ENCODE measurements at places on chromosomes 11 and 22.

DNA sequence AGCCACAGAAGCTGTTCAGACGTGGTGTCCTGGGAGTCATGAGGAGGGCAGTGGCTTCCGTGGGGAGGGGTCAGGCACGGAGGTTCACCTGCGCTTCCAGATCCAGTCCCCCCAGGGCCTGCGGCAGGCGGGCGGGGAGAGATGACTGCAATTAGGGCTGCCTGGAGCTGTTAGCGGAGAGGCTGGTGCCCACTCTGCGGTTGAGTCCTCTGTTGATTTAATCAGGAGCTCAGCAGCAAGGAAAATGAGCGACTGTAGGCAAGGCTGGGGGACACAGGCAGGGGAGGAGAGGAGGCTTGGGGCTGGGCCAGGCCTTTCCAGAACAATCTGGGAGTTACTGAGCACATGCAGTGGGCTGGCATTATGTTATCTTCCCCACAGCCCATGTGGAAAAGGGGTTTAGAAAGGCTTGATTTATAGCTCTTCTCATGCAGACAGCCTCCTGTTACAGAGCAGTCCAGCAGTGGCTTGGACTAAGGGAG lies 13.1 kb downstream of the PLCB3 start:
- no peak for DNase-seq

DNA sequence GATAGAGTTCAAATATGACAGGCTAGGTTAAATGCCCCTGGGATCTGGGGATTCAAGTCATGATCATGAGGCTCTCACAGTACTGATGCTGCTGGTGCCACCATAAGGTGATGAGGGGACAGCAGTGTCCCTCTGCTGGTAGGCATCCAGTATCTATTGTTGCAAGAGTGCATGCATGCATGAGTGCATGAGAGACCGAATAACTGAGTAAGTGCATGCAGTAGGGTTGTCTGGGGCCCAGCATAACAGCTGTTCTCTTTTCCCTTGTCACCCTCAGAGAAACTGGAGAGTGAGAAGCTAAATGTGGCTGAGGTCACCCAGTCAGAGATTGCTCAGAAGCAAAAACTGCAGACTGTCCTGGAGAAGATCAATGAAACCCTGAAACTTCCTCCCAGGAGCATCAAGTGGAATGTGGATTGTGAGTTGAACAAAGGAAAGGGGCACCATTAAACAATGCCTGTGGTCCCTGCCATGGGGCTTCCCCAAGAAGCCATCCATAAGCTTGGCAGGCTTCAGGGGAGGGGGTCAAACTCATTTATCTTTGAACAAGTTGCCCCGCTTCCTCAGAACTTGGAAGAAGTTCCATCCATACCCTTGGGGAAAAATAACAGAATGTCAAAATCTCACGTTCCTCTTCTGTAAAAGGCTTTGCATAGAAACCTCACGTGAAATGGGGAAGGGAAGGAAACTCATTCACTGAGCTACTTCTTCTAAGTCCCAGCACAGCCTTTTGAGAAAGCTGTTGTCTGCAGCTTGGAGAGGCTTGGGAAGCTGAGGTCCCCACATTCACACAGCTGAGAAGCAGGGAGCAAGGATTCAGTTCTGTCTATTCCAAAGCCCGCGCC lies 119.0 kb downstream of the PARVA start:
- DNase-seq: no peak

GRCh38 chr11:116169776-116170175 lies 603.0 kb downstream of the BUD13 start:
- no peak for DNase-seq

GRCh38 chr11:126751242-126751641 lies 249.3 kb downstream of the KIRREL3 start:
- DNase-seq: no peak

DNA sequence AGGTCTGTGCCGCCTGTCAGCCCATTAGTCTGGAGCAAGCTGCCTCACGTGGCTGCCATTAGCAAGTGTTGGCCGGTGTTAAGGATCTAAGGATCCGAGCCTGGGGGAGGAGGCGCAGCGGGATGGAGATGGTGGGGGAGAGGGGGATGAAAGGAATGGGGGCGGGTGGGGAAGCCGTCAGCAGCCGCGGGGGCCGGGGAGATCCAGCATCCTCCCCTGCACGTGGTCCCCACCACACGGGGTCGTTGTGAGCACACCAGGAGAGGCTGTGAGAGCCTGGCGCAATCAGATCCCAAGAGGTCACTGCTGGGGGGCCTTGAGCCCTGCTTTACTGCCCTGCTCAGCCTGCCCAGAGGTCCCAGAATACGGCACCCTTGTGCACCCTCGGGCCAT lies 7.3 kb downstream of the CABP7 start:
- no peak for DNase-seq

- DNase-seq: no peak
These were observed 113.4 kb downstream of the BCR start for GRCh38 chr22:23293720-23294119.

DNA sequence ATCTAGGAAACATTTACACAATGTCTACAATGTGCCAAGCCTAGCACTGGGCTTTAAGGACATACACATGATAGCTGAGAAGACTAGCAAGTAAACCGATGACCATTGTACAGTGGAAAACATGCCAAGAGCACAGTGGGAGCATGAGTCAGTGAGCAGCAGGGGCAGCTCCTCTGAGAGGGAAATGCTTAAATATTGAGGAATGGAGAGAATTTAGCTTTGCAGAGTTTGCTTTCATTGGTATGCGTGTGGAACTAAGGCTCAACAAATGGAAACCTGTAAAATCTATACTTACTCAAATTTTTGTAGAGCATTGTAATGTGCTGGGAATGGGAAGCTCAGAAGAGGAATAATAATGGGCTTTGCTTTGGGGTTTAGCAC lies 282.3 kb downstream of the ST3GAL4 start:
- no peak for DNase-seq

GRCh38 chr22:24576778-24577177 lies 16.1 kb downstream of the LRRC75B start:
- no peak for DNase-seq

- DNase-seq: no peak
These were observed 7.6 kb downstream of the KCNQ1OT1 start for GRCh38 chr11:2691991-2692875.

GRCh38 chr22:38078046-38078840 lies 5.7 kb downstream of the SLC16A8 start:
- DNase-seq: no peak

- peak; percentile 2 for DNase-seq
These were observed 353.9 kb upstream of the DDI1 start for GRCh38 chr11:103682318-103683184.

DNA sequence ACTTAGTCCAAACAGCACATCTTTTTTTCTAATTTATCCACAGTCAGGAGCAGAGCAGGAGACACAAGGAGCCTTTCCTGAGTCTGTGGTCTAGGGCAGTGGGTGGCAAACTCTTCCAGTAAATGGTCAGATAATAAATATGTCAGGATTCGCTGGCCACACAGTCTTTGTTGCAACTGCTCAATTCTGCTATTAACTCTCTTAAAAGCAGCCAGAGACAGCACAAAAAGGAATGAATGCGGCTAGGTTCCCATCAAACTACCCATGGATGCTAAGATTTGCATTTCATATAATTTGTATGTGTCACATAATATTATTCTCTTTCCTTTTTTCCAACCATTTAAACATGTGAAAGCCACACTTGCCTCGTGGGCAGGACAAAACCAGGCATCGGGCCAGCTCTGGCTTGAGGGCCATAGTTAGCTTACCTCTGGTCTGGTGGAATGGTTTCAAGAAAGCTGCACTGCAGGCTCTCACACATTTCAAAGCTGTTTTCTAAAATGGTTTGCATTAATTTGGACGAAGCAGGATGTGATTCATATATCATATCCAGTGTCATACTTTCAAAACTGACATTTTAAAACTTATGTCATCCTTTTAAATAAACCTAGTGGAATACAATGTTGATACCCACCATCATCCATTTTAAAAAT lies 64.7 kb upstream of the CD5 start:
- no peak for DNase-seq

GRCh38 chr22:24518771-24519485 lies 23.8 kb downstream of the UPB1 start:
- no peak for DNase-seq

DNA sequence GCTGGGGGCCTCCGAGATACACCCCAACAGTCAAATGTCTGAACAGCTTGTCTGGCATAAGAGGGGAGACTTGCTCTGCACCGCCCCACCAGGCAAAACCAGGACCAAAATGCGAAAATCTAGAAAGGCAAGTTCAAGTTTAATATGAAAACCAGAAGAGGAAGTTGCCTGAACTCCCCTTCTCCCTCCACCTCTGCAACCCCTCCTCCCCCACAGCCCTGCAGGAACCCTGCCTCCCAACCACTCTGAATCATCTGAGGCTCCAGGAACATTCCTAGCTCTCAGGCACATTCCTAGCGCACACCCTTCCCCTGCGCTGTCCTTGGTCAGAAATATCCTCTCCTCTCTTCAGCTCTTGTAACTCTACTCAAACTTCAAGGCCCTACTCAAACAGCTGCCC lies 36.7 kb downstream of the ISX start:
- DNase-seq: no peak

DNA sequence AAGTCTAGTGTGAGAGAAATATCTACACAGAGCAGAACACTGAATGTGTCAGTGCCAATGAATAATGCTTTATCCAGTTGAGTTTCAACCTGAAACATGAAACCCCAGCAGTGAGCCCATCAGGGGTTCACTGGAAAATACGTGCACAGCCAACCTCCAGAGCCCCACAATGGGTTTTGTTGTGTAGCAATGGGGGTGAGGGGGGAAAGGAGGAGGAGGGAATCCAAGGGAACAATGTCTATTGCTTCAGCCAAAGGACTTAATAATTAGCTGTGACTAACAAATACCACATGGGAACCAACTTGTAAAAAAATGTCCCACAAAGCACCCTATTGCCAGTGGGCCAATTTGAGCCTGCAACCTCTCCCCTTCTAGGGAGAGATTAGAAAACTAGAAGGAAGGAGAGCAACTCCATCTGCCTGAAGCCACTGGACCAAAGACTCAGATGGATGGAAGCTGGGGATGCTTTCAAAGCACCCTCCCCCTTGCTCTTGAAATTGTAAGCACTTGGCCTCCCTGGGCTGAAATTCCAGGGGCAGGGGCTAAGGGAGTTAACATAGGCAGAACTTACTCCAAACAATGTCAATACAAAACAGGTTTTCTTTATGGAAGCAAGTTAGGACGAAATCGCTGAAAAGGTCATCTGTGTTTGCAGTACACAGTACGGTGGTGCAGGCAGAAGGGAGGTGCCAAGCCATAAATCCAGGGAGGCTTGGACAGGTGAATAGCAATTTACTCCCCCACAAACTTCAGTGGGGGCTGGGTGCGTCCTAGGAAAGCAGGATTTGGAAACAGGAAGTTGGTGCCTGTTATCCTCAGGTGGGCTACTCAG lies 99.8 kb downstream of the ARL14EP start:
- DNase-seq: no peak

- no peak for DNase-seq
These were observed 307.7 kb downstream of the SHANK2 start for GRCh38 chr11:70944636-70945035.

GRCh38 chr11:129779342-129779741 lies 36.3 kb upstream of the TMEM45B start:
- DNase-seq: no peak

DNA sequence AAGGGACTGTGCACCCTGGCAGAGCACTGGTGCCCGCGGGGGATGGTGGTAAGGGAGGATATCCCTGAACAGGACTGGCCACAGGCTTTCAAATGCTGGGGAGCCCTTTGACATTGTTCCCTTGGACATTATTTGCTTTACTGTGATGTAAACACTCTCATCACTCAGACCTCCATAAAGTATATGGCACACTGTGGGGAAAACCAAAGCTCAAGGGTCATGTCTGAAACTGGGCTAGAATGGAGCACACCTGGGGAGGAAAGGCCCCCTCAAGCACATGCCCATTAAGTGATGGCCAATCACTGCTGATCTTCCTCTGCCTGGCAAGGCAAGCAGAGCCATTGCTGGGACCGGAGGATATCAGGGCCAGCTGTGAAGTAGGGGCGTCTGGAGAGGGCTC lies 60.9 kb upstream of the TENM4 start:
- no peak for DNase-seq

DNA sequence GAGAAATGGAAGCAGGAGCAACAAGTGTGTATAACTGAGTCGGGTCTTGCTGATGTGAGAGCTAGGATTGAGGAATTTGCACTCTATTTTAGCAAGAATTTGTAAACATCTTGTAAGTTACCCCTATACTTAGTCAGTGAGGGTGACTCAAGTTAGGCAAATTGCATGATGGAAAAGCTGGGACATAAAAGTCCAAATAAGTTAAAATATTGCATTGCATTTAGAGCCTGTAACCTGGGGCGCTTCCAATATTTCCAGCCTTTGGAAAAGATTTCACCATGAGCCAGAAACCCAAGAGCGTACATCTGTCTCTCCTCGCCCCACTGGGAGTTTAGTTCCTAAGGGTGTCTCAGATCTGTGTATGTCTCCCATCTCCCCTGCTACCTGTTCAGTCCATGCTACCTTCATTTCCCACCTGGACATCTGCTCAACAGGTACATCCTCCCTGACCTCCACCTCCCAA lies 37.0 kb upstream of the ACCSL start:
- DNase-seq: no peak

DNA sequence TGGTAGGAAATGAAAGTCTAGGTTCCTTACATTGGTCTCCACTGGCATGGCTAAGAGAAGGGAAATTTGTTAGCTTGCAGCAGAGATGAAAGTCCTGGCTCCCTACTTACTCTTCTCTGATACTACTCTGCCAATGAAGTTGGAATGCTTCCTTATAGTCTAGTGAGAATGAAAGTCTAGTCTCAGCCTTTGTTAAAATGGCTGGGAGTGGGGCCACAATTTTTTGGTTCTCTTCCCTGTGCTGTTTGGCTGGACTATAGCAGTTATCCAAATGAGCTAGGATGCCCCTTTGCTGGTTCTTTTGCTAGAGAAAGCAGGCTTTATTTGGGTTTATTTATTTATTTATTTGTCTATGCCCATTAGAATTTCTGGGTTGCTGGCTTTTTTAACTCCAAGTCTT lies 414.3 kb downstream of the AASDHPPT start:
- DNase-seq: no peak

- no peak for DNase-seq
These were observed 23.6 kb upstream of the MN1 start for GRCh38 chr22:27825174-27825573.

DNA sequence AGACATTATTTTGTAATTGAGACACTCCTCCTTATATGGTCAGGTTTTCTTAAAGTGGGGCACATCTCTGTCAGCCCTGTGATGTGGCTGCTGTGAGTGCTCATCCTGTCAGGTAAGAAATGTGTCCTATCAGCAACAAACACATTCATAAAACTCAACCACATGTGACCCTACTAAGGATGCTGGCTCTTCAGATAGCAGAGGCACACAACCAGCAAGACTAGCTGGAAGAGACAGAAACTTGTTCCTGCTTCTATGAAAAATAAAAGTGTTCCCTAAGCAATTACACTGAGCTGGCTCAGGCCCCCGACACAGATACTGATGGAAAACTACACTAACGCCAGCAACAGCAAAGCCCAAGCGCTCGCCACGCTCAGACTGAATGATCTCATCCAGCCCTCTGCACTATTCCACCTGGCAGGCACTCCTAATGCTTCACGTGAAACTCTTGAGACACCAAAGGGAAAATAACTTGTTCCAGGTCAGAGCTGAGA lies 49.8 kb upstream of the CYP2D6 start:
- no peak for DNase-seq
